Central memory CD4-positive, alpha-beta T cell (primary cell): ENCODE measurements at places on chromosomes 11 and 22.

DNA sequence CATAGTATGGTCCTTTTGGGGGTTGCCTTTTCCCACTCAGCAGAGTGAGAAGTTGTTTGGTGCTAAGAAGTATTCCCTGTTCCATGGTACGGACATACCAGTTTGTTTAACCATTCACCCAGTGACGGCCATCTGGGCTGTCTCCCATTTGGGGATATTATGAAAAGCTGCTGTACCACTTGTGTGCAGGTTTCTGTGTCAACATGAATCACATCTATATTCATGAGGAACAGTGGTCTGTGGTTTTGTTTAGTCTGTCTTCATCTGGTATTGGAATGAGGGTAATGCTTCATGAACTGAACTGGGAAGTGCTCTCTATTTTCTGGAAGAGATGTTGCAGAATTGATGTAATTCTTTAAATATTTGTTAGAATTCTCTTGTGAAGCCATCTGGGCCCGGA is 89.5 kb downstream of the TRMU start:
- DNase-seq, result no peak

- no peak for DNase-seq
These were observed 4.5 kb upstream of the PPP2R1B start for GRCh38 chr11:111770581-111771134.

- no peak for DNase-seq
These were observed 38.3 kb upstream of the TH start for GRCh38 chr11:2209900-2210321.

DNA sequence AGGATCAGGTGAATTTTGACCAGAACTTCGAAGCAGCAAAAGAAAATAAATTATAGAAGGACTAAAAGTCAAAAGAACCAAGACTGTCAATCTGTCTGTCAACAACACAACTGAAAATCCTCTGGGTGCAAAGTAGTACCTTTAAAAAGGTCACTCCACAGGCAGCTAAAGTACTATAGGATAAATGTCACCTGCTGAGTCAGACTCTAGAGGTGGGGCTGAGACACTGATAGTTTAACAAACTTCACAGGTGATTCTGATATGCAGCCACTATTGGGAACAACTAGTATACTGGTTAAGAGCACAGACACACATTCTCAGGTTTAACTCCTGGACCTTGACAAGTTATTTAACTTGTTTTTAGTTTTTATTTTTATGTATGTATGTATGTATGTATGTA is 107.3 kb downstream of the FCHSD2 start:
- no peak for DNase-seq

- DNase-seq, result no peak
These were observed 105.4 kb downstream of the TTC28 start for GRCh38 chr22:28574159-28574788.

- peak; percentile 9 for DNase-seq
These were observed 118.0 kb downstream of the SIK3 start for GRCh38 chr11:116980136-116980793.
